Stimulated activated CD8-positive, alpha-beta memory T cell treated with anti-CD3 and anti-CD28 coated beads, Interleukin-4, amount 100 ng/mL, for 4 hours (primary cell): ENCODE measurements at places on chromosomes 3 and 15.

- DNase-seq: no peak
Measured at GRCh38 chr3:123610331-123610730, 25.5 kb upstream of the HACD2 start.

DNA sequence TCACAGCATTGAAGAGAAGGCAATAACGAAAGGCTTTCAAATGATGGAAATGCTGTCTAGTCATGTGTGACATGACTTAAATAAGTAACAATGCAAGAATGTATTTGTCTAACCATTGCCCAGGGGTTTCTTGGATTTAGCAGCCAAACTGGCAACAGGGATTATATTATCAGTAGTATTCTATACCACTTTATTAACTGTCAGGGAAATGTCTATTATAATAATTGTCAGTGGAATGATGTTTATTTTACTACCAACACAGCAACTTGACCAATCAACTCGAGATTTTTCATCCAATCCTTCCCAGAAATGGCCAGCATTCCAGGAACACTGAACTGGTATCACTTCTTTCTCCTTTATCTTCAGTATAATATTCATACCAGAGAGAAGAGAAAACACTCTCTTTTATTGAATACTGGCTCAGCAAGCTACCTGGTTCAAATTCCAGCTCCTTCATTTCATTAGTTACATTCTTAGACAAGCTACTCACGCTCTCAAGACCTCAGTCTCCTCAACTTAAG lies 66.2 kb downstream of the FOXP1 start:
- DNase-seq: no peak

DNA sequence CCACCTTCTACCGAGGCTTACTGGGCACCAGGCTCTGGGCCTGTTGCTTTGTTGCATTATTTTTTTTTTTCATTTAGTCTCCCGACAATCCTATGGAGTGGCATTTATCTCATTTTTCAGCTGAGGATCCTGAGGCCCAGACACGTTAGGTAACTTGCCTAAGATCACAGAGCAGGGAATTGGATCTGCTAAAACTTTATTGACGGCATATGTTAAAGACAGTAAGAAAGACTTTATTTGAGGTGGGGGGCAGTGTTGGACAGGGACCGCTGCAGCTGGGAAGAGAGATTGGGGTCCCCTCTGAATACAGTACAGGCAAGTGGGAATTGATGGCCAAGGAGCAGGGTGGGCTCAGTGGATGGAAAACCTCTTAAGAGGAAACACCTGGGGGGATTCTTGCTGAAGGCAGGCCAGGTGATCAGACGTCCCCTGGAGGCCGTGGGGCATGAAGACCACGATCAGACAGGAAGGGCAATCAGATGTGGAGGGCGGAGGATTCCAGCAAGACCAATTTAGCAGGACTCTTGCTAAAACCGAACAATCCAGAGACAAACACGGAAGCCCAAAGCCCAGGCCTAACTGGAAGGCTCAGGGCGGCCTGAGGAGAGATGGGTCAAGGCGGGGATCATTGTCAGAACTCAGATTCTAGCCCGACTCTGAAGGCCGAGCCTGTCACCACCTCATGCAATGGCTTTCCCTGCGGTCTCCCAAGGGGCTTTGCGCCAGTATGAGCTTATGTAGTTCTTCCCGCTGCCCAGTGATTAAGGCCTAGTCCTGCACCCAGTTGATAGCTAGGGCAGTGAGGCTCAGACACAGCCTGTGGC lies 53.7 kb downstream of the RGMA start:
- DNase-seq: no peak

DNA sequence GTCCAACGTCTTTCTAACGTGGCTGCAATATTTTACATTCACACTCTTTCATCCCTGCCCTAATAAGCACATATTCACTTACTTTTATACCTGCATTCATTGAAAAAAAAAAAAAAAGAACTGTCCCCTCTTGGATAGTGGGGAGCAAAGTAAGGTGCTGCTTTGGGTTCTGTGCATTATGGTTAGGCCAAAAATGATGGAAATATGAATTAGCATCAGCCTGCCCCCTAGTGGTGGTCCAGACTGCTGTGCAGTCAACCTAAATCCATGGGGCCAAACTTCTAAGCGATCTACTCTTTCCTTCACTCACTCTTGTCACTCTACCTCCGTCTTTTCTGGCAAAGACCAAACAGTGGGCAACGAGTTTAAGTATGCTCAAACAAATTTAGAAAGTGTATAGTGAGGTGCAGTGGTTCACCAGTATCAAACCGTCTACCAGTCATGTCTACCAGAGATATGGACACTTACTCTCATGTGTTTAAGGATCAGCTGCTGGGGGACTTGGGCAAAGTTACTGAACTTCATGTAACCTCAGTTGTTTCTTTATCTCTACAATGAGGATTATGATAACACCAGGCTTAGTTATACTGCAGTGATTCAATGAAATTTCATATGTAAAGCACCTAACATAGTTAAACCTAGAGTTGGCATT lies 61.5 kb upstream of the GRM7 start:
- DNase-seq: no peak

DNA sequence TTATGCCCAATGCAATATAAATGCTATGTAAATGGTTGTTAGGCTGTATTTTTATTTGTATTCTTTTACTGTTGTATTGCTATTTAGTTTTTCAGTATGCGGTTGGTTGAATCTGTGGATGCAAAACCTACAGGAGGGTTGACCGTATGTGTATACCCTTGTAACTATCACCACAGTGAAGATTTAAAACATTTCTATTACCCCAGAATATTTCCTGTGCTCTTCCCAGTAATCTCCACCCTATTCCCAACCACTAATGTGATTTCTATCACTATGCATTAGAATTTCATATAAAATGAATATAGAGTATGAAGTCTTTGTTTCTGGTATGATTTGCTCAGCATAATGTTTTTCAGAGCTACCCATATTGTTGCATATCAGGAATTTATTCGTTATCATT lies 705.0 kb downstream of the MECOM start:
- no peak for DNase-seq

DNA sequence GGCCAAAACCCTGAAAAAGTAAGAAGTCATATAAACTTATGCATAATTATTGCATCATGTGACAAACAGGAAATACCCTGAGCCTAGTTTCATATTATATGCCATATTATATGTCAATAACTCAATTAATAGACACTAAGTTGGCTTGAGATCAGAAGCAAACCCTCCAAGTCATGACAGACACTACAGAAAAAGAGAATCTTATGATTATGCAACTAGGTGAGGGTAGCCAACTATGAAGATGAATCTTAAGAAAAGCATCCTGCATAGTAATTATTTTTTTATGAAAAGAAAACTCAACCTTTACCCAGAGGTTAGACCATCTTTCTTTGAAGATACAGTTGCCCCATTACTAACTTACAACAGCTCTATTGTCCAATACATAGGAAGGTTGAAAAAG lies 192.4 kb upstream of the VEPH1 start:
- no peak for DNase-seq

GRCh38 chr3:60399292-60399691 lies 852.0 kb downstream of the FHIT start:
- DNase-seq: no peak

DNA sequence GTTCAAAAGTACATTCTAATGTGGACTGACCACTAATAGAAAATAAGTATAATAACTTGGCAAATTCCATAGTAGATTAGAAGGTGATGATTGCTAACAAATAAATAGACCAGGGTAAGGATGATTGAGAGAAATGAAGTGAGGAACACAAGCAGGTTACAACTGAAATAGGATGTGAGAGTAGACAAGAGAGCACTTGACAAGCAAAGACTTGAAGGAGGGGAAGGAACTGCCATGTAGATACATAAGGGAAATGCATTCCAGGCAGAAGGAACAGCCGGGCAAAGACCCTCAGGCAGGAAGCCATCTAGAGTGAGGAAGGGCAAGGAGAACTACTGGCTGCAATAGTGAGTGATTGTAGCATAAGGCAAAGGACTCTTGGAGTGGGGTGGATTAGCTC lies 5.0 kb downstream of the PLA1A start:
- DNase-seq: no peak

DNA sequence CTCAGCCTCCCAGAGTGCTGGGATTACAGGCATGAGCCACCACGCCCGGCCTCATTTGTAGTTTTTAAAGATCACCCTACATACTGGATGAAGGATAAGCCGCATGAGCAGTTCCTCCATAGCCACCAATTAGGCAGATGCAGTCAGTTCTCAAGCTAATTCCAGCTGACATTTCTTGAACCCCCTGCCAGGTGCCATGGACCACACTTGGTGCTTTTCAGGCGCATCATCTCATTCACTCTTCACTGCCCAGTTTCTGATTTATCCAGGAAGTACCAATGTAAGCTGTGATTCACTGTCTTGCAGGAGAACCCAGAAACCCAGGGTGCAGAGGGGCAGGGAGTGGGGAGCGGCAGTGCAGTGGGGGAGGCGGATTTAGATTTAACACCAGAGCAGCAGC lies 56.5 kb upstream of the RASA2 start:
- DNase-seq: no peak

GRCh38 chr3:194392576-194392975 lies 6.5 kb downstream of the GP5 start:
- DNase-seq: no peak

DNA sequence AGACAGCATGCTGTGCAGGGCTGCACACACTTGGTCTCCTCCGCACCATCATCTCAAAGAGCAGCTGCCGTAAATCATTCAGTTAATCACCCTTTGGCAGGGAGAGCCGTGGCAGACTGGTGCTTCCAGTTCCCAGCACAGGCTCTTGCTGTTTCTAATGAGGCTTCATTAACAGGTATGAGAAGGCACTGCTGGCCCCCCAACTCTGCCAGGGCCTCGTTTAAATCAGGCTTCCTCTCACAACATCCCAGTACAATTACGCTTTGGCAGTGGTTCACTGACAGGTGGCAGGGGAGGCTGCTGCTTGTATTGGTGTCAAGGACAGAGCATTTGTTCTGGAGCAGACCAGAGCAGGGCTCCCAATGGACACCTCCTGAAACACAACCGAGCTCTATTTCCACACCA lies 77.1 kb downstream of the BFSP2 start:
- no peak for DNase-seq

DNA sequence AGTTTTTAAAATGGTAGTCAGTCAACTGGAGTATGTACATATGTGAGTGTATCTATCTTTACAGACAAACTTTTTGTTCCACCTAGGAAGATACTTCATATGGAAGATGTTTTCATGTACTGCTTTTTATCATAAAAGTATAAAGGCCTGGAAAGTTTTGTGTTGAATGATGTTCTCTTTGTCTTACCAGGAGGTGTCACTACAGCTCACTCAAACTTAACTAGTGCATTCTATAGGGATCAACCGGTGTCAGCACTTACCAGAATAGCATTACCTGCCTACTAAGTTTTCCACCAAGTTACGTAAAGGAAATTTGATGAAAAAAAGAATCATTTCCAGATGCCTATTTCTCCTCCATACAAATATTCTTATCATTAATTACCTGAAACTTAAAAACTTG lies 522.6 kb upstream of the SEMA6D start:
- no peak for DNase-seq

GRCh38 chr15:101240358-101240757 lies 11.5 kb downstream of the CHSY1 start:
- no peak for DNase-seq

- no peak for DNase-seq
Measured at GRCh38 chr3:40557575-40558161, 32.9 kb downstream of the ZNF621 start.

- DNase-seq: no peak
Measured at GRCh38 chr3:53382106-53382505, 34.8 kb upstream of the DCP1A start.

- no peak for DNase-seq
Measured at GRCh38 chr3:144265542-144266100, 294.0 kb downstream of the DIPK2A start.

DNA sequence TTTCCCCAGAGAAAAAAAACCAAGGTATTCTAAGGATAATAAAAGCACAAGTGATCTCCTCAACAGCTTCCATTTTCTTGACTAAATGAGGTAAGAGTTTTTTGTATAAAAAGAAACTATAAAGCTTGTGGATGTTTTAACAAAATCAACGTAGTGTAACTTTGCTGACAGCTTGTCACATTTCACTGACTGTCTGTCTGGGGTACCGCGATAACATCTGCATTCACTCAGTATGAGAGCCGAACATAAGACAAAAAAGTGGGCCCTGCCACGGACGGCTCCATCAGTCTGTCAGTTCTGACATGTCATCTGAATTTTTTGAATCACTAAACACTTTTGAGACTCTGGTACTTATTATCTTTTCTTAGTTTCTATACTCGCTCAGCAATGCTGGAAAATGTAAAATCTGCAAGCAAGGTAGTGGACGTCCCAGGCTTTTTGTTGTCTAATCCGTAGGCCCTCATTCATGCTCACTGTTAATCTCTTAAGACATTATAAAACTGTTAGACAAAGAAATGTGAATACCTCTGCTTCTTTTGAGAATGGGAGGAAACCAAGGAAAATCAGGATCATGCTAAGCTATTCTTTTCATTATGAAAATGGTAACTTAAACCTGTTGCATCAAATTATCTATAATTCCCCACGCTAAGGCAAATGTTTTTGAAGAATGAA lies 307.1 kb downstream of the MECOM start:
- no peak for DNase-seq

DNA sequence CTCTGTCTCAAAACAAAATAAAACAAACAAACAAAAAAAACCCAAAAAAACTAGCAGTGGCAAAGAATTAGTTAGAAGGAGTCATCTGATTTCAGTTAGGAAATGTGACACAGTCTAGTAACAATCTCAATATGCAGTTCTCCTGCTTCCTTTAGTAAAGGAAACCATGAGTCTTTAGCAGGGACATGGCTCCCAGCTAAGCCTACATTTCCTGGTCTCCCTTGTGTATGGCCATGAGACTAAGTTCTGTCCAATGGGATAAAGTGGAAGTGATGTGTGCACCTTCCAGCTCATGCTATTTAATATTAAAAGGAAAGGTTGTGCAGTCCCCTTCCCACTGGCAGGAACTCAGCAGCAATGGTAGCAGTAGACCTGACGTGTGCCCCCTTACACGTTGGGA lies 74.6 kb downstream of the GREM1 start:
- DNase-seq: no peak

DNA sequence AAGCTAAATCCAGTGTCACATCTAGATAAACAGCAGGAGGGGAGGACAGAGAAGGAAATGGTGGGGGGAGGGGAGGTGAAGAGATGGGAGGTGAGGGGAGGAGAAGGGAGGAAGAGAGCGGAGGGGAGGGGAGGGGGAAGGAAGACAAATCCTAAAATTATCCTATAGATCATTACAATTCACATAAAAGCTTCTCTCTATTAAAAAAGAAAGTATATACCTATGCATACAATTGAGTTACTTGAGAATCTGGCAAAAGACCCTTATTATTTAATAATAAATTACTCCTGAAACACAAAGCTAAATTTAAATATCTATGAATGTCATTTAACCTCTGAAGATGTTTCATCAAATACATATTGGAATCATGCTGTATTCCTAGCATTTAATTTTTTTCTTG lies 303.9 kb downstream of the MAGI1 start:
- no peak for DNase-seq

- no peak for DNase-seq
Measured at GRCh38 chr3:29758434-29759322, 477.8 kb downstream of the RBMS3 start.

GRCh38 chr3:150236316-150237082 lies 171.6 kb upstream of the TSC22D2 start:
- DNase-seq: no peak

GRCh38 chr3:102090721-102091045 lies 241.4 kb downstream of the NFKBIZ start:
- DNase-seq: no peak

- DNase-seq: no peak
Measured at GRCh38 chr3:140809316-140809715, 131.5 kb downstream of the TRIM42 start.

- no peak for DNase-seq
Measured at GRCh38 chr15:71784719-71785118, 25.6 kb upstream of the NR2E3 start.
